ENCODE measurements at places on chromosomes 1 and 21.

- no peak for DNase-seq
These were observed 9.6 kb upstream of the CD34 start for GRCh38 chr1:207920444-207921021.

GRCh38 chr1:11175461-11175860, 13.7 kb upstream of the ANGPTL7 start:
- no peak for DNase-seq

- no peak for DNase-seq
These were observed 9.9 kb upstream of the TRABD2B start for GRCh38 chr1:48007047-48007446.

- no peak for DNase-seq
These were observed 165.8 kb downstream of the LYPLAL1 start for GRCh38 chr1:219339466-219339865.

GRCh38 chr1:16981269-16981849, 939 bp upstream of the MFAP2 start:
- no peak for DNase-seq
